ENCODE measurements at places on chromosomes 11 and 22.

DNA sequence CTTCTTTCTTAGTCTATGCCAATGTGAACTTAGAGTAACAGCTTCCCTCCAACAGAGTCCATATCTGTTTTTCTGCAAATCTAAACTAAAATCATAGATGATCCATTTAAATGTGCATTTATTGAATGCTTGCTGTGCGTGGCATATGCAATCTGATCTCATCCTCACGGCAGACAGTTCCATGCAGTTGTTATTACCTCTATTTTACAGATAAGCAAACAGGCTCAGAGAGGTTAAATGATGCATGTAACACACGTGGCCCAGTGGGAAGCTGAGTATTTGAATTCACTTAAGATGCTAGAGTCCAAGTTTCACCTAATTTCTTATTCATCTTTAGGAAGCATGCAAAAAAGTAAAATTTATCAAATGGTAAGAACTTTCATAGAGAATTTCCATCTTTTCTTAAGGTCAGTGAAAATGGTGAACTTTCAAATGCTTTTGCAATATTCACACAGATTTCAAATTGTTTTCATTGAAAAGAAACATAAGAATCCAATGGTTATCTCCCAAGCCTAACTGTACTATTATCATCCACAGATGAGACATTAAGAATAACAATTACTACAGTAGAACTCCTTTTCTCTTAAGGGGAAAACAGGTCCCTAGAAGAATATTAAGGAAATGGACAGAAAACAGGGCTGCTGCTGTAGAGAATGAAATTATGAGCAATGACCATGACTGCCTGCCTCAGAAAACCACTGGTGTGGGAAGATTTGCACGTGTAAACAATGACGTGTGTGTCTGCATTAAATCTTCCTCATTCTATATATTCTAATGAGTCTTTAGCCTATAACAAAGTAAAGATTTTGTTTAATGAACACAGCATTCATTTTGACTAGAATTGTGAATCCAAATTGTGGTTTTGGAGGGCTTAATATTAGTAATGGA lies 1171.3 kb downstream of the LRRC4C start:
- DNase-seq, result no peak

- DNase-seq, result no peak
These were observed 259.2 kb upstream of the SORL1-AS1 start for GRCh38 chr11:121711939-121712338.

GRCh38 chr11:19241260-19242178 lies 774 bp upstream of the E2F8 start:
- no peak for DNase-seq

- DNase-seq, result no peak
These were observed 183.2 kb downstream of the MSANTD4 start for GRCh38 chr11:105838668-105839384.

- no peak for DNase-seq
These were observed 346.6 kb upstream of the NCAM1 start for GRCh38 chr11:112614605-112615004.

GRCh38 chr22:40588726-40589125 lies 47.8 kb downstream of the MRTFA start:
- no peak for DNase-seq

GRCh38 chr22:39175353-39176142 lies 23.1 kb upstream of the CBX7 start:
- no peak for DNase-seq

GRCh38 chr11:75802913-75803820 lies 11.8 kb upstream of the UVRAG start:
- DNase-seq, result peak; percentile 61

GRCh38 chr11:62545437-62546243 lies 966 bp downstream of the AHNAK start:
- no peak for DNase-seq

GRCh38 chr22:26615830-26616435 lies 1.9 kb downstream of the CRYBB1 start:
- DNase-seq, result no peak

GRCh38 chr11:113519989-113520613 lies 44.9 kb upstream of the DRD2 start:
- no peak for DNase-seq

DNA sequence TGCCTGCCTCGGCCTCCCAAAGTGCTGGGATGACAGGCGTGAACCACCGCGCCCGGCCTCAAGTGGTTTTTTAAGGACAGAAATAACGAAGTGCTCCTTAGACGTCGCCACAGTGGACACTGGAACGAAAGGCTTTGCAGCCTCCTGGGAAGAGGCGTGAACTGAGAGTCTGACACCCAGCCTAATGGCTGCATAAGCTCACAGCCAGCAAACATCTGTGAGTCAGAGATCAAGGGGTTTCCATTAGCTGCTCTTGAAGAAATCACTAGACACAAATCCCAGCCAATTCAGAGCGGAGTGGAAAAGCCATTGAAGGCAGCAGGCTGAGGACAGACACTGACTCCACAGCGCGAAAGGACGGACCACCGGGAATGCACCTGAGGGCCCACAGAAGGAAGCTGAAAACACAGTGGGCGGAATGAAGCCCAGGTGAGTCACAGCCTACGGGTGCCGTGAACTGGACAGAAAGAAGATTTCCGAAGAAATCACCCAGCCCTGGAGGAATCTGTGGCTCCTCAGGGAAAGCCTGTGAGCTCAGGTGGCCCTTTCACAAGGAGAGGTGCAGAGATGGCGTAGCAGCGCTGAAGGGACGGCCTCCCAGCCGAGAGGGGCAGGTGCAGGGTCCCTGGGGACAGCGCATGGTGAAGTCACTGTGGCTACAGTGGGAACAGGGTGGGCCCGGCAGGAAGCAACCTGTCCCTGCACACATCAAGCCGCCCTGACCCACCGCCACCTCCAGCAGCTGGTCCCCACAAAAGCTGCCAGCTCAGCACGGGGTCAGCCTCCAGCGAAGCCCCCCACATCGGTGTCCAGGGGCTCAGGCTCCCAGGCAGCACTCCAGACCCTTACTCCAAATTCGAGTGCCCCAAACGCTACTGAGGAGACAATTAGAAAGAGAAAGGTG lies 11.6 kb downstream of the LMNTD2 start:
- no peak for DNase-seq

GRCh38 chr11:118263112-118263511 lies 985 bp downstream of the MPZL2 start:
- DNase-seq, result no peak

GRCh38 chr11:76074148-76075095 lies 131.9 kb downstream of the WNT11 start:
- no peak for DNase-seq

- DNase-seq, result no peak
These were observed 768.8 kb downstream of the NTM start for GRCh38 chr11:132139181-132139580.

Data from CD4-positive, alpha-beta T cell (primary cell).